ENCODE measurements at places on chromosomes 6 and 20.

GRCh38 chr20:33686100-33686983 lies at the start of gene E2F1:
E2F1 (minus strand) TSS chr20:33686385; CDS start chr20:33686264, 121 bp downstream.
- peak; percentile 74 for DNase-seq

GRCh38 chr20:29300579-29301551 lies 1956.6 kb upstream of the DEFB115 start:
- DNase-seq, result no peak

DNA sequence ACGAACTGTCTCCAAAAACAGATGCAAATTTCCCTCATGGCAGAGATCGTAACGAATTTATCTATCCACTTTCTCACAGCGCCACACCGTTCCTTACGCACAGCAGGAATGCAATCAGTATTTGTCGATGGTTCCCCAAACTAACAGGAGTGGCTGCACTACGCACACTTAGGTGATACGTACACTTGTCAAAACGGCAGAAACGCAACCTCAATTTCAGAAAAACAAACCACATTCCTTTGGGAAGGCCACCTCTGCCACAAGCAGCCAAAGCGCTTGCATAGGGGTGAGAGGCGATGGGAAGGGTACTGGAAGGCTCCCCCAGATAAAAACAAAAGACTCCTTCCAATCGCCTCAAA lies 638 bp downstream of the MDN1 start:
- no peak for DNase-seq

DNA sequence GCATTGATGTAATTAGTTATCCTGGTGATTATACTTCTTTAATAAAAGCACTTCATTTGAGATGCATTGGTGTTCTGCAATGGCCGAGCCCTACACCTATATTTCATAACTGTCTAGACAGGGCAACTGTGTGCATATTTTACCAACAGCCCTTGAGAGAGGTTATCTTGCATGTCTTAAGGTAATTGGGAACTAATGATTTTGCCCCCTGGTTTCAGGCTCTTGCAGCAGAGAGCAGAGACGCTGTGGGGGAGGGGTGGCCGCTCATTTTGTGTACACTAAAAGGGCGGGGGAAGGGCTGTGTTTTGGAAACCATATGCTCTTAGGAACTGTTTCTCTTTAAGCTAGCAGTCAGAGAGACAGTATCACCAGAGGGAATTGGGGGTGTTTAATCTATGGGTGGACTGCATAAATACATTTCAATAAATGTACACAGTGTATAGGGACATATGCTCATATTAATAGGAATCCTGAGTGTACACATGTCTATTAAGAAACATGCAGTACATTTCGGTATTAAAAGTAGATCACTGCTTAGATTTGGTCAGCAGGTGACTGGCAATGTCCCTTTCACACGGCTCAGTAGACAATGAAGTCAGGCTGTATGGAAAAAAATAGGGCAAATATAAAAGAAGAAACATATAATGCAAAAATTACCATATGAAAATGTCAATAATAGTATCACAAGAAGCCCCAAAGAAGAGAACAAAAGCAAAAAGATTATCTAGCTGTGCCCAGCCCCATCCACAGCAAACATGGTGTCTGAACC lies 402.9 kb upstream of the CITED2 start:
- DNase-seq, result no peak

DNA sequence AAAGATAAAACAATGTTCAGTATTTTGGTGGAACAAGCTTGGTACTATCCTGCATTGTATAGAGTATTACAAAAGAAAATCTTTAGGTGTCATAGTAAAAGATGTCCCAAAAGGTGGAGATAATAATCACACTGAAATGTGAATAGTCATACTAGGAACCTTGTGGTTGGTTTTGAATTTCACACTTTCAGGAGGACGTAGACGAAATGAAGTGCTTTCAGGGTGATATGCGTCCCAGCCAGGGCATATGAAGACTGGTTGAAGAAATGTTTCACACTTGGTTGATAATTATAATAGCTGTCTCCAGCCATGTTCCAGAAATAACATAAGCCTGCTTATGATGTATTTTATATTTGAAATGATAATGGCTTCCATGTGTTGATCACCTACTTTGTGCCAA lies 60.4 kb downstream of the SCAND1 start:
- no peak for DNase-seq

GRCh38 chr6:125906158-125906998 lies 50.2 kb upstream of the HINT3 start:
- no peak for DNase-seq

DNA sequence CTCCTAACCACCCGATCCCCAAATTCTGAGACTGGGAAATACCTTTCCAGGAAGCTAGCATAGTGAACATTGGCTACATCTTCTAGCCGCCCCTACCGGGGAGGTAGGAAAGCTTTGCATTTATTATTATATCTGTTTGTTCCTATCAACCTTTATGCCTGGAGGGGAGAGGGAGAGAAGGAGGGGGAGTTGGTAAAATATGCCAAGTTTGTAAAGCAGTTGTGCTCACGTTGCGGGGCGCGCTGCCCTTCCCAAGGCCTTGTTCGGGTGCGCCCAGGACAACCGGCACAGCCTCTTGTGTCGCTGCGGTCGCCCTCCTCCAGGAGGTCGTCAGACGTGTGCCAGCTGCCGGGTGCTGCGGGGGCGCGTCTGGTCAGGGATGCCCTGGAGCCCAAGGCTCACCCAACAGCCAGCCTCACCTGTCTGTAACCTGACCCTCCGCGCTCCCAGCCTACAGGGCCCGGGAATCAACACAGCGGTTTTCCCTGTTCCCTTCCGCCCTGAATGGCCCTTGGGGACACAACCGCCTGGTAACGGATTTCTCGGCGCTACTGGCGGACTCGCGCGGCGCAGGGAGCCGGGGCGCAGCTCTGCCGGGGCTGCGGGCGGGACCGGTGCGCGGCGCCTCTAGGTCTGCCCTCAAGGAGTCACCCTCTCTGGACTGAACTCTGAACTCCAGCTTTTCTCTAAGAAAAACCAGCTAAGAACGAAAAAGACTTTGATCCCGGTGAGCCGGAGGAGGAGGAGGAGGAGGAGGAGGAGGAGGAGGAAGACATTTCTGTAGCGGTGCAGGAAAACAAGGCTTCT lies 1.1 kb upstream of the OVOL2 start:
- no peak for DNase-seq

DNA sequence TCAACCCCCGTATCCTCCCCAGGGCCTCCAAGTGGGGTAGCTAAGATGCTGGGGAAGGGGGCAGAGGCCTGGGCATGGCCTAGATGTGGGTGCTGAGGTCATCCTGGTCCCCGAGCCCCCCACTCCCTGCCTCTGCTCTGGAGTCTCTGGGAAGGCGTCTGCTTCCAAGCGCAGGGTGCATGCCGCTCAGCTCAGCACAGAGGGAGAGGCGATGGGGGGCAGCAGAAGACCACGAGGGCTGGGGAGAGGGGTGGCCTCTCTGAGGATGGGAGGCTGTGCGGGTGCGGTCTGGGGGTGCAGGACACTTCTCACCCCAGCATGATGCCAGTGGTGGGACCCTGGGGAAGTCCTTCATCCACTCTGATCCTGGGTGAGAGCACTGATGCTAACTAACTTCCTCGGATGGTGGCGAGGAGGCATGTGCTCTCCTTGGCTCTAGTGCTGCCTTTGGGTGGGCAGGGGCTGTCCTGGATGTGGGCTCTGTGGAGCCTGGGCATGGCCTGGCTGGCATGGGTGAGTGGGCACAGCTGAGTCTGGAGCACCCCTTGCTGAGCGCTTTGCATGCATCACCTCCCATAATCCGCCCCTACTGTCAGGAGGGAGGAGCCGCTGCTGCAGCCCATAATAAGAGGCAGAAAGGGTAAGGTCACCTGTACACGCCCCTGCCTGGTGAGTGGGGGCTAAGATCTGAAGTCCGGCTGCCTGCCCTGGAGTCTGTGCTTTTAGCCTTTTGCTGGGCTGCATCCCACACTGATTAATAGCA lies 34.7 kb downstream of the EFCAB8 start:
- no peak for DNase-seq

DNA sequence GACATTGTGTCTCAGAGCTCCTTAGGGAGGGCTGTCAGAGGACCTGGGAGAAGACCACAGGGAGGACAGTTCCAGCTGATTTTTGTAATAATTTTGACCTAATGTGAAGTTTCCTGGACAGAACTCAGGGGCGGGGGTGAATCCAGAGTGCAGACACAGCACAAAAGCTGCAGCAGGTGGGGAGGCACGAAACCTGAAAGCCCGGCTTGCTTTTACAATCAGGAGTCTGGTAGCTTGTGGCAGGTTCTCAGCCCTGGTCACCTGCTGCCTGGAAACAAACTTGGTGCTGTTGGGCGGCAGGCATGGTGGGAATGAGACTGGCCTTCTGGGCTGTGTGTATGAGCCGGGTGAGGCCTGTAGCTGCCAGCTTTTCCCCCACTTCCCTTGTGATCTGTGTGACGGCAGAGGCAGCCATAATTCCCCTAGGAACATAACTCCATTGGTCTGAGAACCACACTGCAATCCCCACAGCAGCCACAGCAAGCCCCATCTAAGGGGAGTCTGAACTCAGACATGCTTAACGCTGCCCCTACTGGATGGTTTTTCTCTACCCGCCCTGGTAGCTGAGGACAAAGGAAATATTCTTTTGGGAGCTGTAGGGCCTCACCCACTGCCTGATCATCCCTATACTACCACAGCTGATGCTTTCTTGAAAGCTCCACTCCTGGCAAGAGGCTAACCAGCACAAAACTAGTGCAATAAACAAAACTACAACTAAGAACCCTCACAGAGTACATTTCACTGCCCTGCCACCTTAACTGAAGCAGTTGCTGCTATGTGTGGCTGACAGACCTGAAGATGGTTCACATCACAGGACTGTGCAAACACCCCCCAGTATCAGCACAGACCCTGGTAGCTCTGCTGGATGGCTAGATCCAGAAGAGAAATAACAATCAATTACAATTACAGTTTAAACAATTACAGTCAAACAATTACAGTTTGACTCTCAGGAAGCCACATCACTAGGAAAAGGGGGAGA lies 1055.1 kb upstream of the GJE1 start:
- DNase-seq, result peak; percentile 21

- DNase-seq, result no peak
Observed at GRCh38 chr6:144036064-144036834, 28.2 kb upstream of the PLAGL1 start.
